ENCODE measurements at places on chromosomes 7 and 10.

DNA sequence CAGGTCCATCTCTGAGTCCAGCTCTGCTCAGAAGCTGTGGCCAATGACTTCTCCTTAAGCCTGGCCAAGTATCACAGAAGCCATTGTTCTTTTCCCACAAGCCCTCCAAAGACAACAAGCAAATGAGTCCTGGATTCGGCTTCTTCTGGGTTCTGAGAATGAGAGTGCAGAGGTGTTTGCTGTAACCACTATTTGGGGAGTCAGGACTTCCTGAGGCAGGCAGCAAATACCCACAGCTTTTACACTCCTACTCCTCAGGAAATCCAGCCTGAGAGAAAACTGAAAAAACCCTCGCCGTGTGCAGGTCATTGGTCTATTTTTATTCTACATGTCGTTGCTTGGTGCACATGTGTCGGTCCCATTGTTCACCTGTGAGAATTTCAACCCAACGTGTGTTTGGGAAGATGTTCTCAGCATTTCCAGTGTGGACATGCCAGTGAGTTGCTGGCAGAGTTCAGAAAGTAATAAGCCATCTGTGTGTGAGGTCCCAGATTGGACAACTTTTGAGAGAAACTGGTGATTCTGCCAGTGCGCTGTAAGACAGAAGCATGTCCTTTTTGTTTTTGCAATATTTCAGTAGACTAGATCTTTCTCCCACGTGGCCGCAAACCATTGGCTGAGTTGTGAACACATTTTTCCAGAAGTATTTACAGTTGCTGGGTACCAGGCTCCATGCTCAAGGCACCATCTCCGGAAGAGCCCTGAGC, 121.6 kb upstream of the LYZL2 start:
- no peak for DNase-seq

- no peak for DNase-seq
Measured at GRCh38 chr10:93154531-93154930, 80.8 kb downstream of the CYP26A1 start.

- no peak for DNase-seq
Measured at GRCh38 chr7:25009257-25009656, 29.3 kb upstream of the OSBPL3 start.

- DNase-seq: no peak
Measured at GRCh38 chr10:12631787-12632562, 282.6 kb downstream of the CAMK1D start.

- DNase-seq: no peak
Measured at GRCh38 chr10:52949899-52950298, 177.3 kb upstream of the MBL2 start.

- no peak for DNase-seq
Measured at GRCh38 chr10:82462910-82463551, 588.0 kb downstream of the NRG3 start.

- DNase-seq: no peak
Measured at GRCh38 chr10:76022366-76022765, 590.9 kb downstream of the LRMDA start.

- no peak for DNase-seq
Measured at GRCh38 chr7:40891232-40891631, 756.4 kb downstream of the SUGCT start.

GRCh38 chr10:49373361-49373760, 22.5 kb downstream of the DRGX start:
- DNase-seq: no peak

GRCh38 chr10:16545116-16545736, 23.5 kb upstream of the C1QL3 start:
- no peak for DNase-seq

- DNase-seq: no peak
Measured at GRCh38 chr7:24392774-24393173, 108.8 kb downstream of the NPY start.

DNA sequence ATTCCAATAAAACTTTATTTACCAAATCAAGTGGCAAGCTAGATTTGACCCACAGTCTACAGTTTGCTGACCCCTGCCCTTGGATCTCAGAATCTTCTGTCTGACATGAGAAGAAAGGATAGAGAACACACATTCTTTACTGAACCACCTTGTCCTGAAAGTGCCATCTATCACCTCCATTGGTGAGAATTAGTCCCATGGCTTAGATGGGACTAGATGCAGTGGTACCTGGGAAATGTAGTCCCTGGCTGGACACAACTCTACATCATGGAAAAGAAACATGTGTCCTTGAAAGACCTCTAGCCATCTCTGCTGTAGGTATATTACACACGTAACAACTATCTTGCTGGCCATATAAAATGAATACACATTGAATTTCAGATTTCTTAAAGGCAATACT, 336.2 kb downstream of the LHFPL3 start:
- DNase-seq: no peak

GRCh38 chr7:6393667-6394056, 54.1 kb downstream of the DAGLB start:
- no peak for DNase-seq

DNA sequence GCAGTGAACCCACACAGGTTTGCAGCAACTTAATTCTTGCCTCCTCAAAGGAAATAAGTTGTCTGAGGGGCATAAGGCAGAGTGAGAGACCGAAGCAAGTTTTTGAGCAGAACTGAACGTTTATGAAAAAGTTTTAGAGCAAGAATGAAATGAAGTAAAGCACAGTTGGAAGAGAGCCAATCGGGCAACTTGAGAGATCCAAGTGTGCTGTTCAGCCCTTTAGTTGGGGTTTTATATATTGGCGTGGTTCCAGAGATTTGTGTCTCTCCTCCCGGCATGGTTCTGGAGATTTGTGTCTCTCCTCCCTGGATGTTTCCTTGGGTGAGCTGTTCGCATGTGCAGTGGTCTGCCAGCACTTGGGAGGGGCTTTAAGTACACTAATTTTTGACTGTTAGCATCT, 141.4 kb upstream of the DGKB start:
- DNase-seq: no peak

- no peak for DNase-seq
Measured at GRCh38 chr10:48748573-48748972, 63.9 kb downstream of the WDFY4 start.

DNA sequence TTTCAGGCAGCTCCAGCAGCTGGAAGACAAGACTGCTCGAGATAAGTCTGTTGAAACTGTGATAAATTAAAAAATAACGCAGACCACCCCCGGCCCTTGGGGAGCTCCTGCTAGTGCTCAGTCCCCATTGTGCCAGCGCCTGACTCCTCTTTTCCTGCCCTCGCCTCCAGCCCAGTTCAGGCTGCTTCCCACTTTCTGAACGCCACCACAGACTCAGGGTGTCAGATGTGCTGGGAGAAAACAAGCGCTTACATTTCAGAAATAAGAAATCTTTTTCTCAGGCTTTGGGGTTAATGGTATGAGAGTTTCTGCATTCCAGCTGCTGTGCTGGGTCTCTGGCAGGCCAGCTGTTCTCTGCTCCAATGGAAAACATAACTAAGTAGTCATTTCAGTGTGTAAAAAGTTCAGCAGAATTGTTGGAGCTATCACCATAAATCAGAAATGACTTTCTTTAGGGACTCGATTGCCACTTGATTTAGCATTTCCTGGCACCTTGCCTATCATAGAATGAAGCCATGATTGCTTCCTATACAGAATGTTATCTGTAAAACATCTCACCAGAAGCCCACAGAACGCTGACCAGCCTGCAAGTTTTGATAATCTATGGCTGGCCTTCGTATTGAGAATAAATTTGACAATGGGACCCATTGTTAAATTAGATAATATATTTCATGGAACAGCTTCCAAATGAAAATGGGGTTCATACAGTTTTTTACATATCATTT, 257.0 kb upstream of the ZNF32 start:
- DNase-seq: no peak

- DNase-seq: no peak
Measured at GRCh38 chr10:5564537-5565204, 39.9 kb downstream of the CALML3 start.

DNA sequence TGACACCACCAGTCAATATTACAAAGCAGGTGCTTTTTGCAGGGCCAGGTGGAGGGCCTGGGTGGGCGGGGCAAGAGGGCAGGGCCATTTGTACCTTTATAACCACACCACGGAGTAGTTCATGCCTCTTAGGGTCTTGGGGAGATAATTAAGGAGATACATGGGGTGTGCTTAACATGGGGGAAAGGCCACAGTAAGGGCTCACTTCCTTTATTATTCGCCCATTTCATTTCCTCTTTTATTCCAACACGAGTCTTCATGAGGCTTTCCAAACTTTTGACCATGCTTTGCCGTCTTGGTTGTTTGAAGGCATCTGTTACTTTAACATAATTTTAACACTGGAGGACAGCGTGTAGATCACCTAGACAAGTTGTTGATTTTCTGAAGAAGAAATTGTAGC, 33.3 kb upstream of the LYZL2 start:
- DNase-seq: no peak

DNA sequence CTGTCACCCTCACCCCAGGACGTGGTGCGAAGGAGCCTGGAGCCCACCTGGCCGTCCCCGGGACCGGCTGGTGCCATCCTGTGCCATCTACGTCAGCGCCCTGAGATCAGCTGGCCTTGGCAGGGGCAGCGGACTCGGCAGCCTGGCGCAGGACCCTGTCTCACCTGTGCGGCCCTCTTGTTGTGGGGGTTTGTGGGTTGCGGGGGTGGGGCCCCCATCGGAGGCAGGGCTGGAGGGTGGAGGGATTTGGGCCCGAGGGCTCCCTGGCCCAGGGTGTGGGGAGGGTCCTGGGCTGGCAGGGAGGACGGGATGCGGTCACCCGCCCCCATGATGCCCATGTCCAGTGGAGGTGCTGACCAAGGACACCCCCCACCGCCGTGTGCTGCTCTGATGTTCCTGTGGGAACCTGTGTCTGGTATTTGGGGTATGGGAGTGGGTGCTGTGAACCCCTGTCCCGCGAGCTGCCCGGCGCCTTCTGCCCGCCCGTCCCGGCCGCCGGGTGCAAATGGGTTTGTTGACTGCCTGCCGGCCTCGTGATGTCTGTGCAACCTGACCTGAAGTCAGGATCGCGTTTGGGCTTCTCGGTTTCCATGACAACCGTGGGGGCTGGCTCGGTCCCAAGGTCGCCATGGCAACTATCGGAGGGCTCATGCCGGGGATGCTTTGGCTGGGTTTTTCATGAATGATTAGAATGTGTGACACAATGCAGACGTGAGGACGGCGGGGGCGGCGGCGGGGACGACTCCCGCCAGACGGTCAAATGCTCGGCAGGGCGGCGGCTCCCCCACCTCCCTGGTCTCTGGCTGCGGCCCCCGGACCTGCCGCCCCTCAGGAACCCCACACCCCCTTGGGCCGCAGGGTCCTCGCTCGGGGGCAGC, 7.3 kb downstream of the MAFK start:
- DNase-seq: no peak

DNA sequence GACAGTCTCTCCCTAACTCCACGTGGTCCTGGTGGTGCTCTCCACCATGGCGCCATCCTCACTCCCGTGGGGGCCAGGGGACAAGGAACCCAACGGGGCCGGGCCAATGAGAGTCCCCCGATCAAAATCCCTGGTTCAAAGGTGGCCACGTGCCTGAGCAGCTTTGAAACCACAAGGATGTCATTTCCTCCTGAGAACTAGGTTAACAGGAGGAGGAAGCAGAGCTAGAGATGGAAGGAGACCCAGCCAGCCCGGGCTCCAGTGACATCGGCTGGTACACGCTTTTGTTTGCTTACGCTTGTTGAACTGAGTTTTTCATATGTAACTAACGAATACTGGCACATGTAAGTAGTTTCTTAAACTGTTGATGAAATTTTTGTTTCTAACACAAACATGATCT, 61.7 kb downstream of the PRPF18 start:
- no peak for DNase-seq

DNA sequence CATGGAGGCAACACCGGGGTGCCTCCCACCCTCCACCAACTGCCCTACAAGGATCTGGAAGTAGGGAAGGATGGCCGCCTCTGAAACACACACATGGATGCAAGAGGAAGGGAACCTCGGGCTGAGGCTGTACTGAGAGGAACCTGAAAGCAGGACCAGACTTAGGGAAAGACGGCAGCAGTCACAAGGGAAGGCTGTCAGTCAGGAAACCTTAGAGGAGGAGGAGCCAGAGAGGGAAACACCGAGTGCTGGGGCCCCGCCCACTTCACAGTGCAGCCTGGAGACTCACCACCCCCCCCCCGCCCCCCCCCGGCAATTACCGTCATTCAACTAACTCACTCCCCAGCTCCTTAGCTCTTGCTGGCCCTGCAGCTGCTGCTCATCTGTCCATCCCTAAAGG, 2.5 kb downstream of the CYREN start:
- DNase-seq: no peak

DNA sequence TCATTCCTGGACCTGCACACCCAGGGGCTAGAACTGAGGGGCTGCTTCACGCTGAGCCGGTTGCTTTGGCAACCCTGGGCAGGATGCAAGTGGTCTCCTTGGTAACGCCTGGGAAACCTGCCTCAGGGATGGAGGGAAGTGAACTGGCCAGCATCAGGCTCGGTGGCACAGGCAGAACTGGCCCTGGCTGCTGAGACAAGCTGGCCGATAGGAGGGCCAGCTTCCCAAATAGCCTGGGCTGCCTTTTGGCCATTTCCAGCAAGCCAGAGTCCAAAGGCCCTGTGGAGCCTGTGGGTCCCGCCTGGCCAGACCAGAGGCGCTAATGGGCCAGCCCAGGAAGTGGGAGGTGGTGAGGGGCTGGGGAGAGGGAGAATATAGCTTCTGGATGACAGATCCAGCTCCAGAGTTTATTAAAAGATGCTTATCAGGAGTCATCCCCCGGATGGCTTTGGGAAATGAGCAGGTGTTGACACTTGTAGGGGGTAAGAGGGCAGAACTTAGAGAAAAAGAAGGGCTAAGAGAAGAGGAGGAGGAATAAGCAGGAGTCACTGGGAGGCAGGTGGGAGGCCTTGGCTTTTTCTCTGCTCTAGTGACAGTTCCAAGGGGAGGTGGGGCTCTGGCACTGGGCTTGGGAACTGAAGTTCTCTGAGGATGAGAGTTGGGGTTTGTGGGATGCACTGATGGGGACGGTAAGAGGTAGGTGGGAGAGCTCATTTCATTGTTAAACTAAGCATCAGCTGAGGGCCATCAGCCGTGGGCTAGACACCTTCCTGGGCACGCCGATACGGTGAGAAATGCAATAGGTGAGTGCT, 9.6 kb downstream of the NEURL1 start:
- DNase-seq: no peak

GRCh38 chr10:128843972-128844371, 623.1 kb upstream of the MGMT start:
- no peak for DNase-seq

DNA sequence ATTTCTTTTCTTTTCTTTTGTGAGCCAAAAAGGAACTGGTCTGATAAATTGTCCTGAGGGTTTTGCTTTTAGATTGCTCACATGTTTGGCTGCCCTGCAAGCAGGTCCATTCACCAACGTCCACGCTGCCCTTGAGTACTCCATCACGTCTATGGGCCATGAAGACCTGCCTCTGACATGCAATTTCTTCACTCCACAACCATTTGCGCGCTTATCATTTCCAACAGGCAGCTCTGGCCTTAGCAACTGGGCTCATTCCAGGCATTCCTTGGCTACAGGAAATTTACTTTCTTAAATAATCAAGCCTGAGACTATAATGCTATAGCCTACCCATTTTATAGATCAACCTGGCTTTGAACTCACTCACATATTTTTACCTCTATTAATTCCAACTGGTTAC, 408.3 kb upstream of the C7orf33 start:
- DNase-seq: no peak

All from stimulated activated CD8-positive, alpha-beta memory T cell treated with anti-CD3 and anti-CD28 coated beads, Interleukin-4, amount 100 ng/mL, for 4 hours (primary cell).